Hepatocyte (in vitro differentiated cells): ENCODE measurements at places on chromosomes 5 and 9. TPM values are rescaled to one million over a fixed set of nuclear protein-coding genes. Genes with fewer than 3 reads are reported as not detected.

PCDHGB1 gene
- total RNA-seq, result 0.24 and 0.53 TPM in 2 replicates

GPX8 gene
- 178 and 196 TPM in 2 replicates for total RNA-seq

TLX3 gene
- not detected in 2 replicates for total RNA-seq

GGTA1 gene
- total RNA-seq, result 0.07 and 0.72 TPM in 2 replicates

GABRB2 gene
- total RNA-seq, result 0.08 and 0.53 TPM in 2 replicates

- no peak for DNase-seq
Measured at GRCh38 chr5:63245271-63245670, 666.7 kb downstream of the LRRC70 start.

- no peak for DNase-seq
Measured at GRCh38 chr9:115551396-115551795, 433.4 kb upstream of the TNC start.

DNA sequence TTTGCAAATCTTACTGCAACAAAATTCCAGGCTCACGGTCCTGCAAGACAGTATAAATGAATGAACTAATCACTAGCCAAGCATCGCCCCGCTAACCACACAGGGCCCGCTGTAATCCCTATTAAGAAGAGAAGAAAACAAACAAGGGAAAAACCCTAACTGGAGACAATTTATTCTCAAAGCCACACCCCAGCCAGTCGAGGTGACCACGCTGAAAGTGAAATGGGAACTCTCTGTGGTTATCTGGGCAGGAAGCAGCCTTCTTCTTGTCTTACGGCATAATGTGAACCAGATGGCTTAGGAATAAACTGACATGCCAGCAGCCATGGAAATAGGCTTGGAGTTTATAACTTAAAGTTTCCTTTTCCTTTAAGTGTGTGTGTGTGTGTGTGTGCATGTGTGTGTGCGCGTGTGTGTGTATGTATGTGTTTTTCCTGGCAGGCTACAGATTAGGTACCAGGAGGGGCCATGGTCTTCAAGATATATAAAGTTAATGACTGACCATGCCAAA is 120.2 kb downstream of the SEMA6A start:
- DNase-seq, result peak; percentile 53

DNA sequence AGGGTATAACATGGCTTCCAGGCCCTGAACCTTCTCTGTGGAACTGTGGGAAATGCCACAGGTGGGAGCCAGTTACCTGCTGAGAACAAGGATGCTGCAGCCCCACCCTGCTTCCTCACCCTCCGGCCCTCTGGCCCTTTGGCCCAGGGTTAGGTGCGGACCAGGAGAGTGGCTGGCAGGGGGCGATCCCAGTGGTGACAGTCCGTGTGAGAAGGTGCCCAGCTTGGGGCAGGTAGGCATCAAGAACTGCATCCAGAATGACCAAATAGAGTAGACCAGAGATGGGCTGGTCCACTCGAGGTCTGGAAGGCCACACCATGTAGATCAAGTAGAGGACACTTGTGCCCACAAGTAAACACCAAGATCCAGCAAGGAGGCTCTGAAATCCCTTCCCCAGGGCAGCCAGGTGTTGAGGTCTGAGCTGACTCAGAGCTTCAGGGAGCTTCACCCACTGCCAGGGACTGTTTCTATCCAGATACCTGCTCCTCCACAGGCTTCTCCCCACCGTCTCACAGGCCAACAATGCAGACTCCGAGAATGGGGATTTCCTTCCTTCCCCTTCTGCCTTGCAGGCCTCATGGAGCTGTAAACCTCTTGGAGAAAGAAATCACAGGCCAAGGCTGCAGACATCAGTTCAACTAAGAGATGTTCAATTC is 61.4 kb upstream of the ZSWIM6 start:
- DNase-seq, result no peak

- DNase-seq, result no peak
Measured at GRCh38 chr5:87169300-87169991, 98.2 kb upstream of the RASA1 start.
